ENCODE measurements at places on chromosomes 2 and 18.
A peak's percentile ranks its signal among the peaks of the same experiment; 100 is the strongest.

GRCh38 chr2:192357217-192357616 is 162.5 kb upstream of the TMEFF2 start:
- DNase-seq, result no peak

GRCh38 chr18:23239885-23240608 is 104.8 kb downstream of the CABLES1 start:
- DNase-seq, result no peak

- no peak for DNase-seq
These were observed 347.0 kb upstream of the RAB12 start for GRCh38 chr18:8262221-8262620.

DNA sequence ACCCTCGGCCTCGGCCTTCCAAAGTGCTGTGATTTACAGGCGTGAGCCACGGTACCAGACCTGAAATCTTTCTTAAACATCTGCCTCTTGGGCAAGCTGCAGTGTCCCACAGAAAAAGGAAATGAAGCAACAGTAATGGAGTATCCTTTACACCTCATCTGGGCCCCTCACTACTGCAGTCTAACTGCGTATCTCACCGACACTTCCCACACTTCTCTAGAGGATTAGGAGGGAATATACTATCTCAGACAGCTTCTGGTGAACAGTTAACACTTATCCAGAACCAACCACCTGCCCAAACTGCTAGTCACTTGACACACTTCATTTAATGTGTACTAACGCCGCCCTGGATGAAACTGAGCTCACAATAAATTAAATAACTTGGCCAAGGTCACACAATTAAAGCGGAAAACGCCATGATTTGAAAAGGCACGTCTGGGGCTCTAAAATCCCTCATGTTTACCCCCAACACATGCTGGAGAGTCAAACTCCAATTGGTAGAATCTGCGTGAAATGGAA is 993 bp downstream of the COX7A2L start:
- no peak for DNase-seq

GRCh38 chr2:173239644-173240043 is 115.0 kb upstream of the CDCA7 start:
- DNase-seq, result no peak

GRCh38 chr2:237290261-237290660 is 123.7 kb downstream of the COL6A3 start:
- peak; percentile 6 for DNase-seq

GRCh38 chr2:190367091-190367490 is 23.7 kb downstream of the INPP1 start:
- DNase-seq, result no peak

DNA sequence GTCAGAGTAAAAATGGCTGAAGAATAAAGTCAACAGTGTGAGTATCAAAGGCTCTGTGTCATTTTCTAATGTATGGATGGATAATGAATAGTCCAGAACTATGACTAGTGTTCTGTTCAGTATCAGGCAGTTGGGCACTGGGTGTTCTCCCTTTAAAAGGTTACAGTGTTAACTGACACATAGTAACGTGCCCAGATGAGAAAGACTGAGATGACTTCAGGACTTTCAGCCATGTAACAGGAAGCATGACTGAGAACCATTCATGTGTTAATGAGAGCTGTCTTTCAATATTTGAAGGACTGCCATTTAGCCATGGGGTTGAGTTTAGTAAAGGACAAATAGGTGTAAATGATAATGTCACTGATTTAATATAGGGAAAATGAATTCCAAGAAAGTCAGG is 187.1 kb downstream of the GULP1 start:
- DNase-seq, result no peak

- no peak for DNase-seq
These were observed 21.8 kb downstream of the PDE1A start for GRCh38 chr2:182404975-182405561.

GRCh38 chr2:13819896-13820295 is 812.6 kb upstream of the LRATD1 start:
- DNase-seq, result no peak

DNA sequence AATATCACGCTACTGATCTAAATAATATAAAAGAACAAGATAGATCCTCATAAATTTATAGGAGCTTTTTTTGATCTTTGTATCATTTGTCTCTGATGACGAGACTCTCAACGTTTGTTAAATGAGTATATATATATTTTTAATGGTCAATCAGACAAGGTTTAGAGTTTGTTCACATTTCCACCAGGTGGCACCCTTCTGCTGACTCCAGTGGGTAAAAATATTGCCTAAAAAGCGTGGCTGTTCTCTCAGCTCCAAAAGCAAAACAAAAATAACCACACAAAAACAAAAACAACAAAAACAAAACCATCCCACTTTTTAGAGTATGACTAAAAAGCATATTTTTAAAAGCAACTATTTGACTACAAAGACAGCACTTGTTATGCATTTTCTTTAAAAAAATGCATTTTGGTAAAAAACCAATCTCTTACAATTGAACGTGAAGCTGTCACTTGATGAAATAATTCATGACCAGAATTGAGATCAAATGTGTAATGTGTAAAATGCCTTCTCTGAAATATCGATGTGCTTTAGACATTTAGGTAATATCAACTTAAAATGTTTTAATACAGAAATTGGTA is 723.2 kb downstream of the DPP10 start:
- DNase-seq, result peak; percentile 50

DNA sequence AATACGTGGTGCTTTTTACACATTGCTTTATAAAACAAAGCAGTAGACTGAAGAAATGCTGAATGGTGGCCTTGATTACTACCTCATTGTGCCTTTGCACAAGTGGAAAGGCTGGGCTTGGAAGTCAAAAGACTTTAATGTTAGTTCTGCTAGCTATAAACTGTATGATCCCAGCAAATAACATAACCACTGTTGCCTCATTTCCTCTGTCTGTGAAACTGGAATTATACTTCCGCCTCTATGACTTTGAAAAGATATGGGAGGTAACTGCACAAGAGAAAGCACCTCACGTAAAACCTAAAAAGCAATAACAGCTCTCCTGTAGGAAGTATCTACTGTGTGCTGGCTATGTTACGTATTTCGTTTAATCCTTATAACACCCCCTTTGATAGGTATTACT is 43.4 kb upstream of the DSC1 start:
- DNase-seq, result no peak

DNA sequence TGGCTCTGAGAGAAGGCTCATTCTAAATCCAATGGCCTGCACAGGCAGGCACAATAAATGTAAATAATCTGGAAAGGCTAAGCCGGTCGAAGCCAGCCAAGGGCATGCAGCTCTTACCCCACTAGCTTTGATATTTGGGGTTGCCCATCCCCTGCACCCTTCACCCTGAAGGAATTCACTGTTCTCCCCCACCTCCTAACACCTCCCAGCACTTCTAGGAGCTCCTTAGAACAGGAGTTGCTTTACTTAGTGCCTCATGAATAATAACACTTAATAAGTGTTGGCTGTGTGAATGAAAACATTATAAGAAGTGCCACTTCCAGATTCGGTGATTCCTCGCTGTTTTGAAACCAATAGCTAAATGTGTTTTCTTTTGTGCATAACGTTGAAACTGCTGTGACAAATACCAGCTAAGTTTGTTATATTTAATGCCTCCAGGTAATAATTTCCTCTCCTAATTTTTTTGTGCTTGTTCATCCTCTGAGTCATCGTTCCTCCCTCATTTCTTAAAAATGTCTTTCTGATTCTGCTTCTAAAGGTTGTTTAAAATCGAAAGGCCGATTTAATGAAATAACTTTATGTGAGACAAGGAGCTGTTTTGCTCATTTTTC is 458.8 kb downstream of the METTL4 start:
- DNase-seq, result no peak

DNA sequence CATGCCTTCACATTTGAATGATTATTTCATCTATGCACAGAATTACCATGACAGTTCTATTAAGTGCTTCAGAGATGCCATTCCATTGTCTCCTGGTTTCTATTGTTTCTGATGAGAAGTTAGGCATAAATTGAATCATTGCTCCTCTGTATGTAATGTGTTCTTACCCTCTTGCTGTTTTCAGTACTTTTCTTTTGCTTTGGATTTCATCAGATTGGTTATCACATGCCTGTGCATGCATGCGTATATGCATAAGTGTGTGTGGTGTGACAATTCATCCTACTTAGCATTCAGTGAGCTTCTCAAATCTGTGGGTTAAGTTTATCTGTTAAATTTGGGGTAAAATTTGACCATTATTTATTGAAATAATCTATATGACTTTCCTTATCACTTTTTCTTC is 263.3 kb upstream of the RND3 start:
- DNase-seq, result no peak

DNA sequence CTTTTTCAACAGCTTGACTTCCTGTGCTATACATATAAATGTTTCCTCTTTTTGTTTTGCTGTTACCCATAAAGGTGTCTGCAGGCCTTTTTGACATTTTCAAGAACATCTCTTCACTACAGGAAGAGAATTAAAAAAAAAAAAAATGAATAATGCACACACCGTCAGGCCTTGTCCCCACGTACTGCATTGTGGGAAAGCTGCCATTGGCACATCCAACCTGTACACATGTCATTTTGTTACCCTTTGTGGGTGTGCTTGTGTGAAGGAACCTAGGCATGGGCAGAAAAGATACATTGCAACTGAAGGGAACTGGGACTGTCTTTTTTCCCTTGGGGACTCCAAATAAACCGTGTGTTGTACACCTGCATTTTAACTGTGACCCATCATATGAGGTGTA is 16.8 kb upstream of the TMEM37 start:
- DNase-seq, result no peak

DNA sequence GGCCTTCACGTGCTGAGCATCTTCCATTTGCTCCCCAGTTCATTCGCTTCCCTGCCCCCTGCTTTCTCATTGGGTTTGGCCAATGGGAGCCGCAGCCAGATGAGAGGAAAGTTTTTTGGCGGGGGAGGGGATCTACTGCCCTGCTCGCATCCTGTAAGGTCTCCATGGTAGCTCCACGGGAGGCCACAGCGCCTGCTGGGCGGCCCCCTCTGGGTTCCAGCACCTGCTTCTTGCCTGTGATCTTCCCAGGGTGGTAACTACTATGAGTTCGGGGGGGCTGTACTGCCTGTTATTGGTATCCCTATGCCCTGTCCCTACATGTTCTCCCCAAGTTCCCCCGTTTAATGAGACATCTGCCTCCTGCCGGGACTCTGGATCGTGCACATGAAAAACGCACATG is 57.2 kb downstream of the INPP5D start:
- no peak for DNase-seq

- no peak for DNase-seq
These were observed 280.2 kb downstream of the STK39 start for GRCh38 chr2:167966937-167967913.

DNA sequence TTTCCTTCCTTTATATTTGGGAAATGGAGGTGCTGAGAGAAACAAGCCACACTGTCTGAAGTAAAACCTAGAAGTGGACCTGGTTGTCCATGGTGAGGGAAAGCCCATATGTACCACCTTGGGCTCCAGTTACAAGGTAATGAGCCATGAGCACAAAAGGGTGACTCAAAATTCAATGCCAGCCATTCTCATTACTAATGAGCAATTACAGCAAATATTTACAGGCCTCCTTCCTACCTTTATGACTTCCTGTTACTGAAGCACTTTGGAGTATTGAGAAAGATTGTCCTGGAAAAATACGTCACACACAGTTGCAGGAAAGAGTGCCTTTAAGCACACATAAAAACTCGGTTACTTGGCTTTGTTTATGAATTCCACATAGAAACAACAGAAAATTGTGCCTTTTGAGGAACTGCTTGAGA is 9.1 kb downstream of the EPAS1 start:
- DNase-seq, result peak; percentile 78
